ENCODE measurements at places on chromosomes 3 and 15.

DNA sequence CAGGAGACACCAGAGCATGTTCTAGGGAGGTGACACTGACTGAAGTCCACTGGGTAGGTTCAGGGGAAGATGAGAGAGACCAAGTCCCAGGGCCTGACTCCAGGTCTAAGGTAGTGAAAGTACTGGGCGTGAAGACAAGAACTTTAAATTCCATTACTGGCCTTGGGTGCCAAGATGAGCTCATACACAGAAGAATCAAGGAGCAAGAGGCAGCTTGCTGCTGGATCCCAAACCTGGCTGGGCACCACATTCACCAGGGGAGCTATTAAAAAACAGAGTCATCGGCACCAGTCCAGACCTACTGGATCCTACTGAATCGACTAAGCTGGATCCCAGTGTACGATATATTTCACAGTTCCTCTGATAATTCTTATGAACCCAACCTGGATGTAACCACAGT lies 42.1 kb upstream of the ATG7 start:
- no peak for DNase-seq

- no peak for DNase-seq
These were observed 60.5 kb upstream of the KY start for GRCh38 chr3:134711284-134711683.

DNA sequence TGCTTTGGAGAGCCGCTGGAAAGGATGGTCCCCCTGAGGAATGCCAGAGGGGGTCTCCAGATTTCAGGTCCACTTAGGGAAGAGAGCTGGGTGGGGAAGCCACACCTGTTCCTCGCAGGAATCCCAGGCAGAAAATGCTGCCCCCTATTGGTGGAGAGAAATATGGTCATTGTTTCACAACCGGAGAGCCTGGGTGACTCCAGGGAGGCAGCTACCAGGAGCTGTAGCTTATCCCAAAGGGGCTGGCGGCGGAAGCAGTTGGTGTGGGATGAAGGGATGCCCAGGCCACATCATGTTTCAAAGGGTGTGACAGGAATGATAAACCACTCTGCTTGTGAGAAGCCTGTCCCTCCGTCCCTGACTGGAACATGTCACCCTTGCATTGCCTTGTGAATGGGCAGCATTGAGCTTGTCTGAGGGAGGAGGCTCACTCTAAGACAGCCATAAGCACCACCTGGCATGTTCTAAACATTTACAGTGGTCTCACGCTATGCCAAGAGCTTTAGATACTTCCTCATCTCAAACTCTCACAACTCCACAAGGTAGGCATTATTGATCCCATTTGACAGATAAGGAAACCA lies 34.5 kb downstream of the POMGNT2 start:
- no peak for DNase-seq

GRCh38 chr3:153640689-153641665 lies 479.0 kb downstream of the RAP2B start:
- no peak for DNase-seq

GRCh38 chr15:42984493-42985034 lies 64.0 kb upstream of the TTBK2 start:
- DNase-seq, result no peak

GRCh38 chr3:133840767-133841166 lies 35.2 kb downstream of the SRPRB start:
- no peak for DNase-seq

Measured in stimulated activated CD8-positive, alpha-beta memory T cell treated with anti-CD3 and anti-CD28 coated beads, Interleukin-15, amount 100 ng/mL, for 24 hours (primary cell).